ENCODE measurements at places on chromosomes 6 and 20. TPM values are rescaled to one million over a fixed set of nuclear protein-coding genes. Genes with fewer than 3 reads are reported as not detected.

PPP1R3G gene
- polyA plus RNA-seq: 0.90 TPM

TAGAP gene
- polyA plus RNA-seq: 0.65 TPM

POM121L2 gene
- not detected for polyA plus RNA-seq

CEP162 gene
- polyA plus RNA-seq: 6.4 TPM

NFATC2 gene
- 6.7 TPM for polyA plus RNA-seq

EYA4 gene
- 2.5 TPM for polyA plus RNA-seq

DNA sequence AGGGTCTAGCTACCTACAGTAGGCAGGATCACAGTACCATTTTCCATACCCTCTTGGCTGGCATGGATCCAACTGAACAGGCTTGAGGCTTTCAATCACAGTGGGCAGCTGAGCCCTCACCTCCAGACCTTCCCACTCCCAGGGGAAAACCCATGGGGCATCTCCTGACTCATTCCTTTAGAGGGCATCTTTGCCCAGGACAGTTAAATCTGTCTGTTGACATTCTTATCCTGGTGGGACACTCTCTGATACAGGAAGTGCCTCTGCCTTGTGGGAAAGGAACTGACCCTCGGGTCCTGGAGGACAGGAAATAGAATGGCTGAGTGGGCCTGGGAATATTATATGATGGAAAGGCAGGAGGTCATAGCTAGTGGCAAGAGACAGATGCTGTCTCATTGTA is 10.2 kb upstream of the EPB41L1 start:
- H3K27ac ChIP-seq: no peak overlapping the region
- no peak for DNase-seq
- no peaks in the 10 kb centered on the region for H3K27me3 ChIP-seq
- H3K4me1 ChIP-seq: no peaks in the 10 kb centered on the region

GRCh38 chr6:101705866-101706265 is 312.4 kb downstream of the GRIK2 start:
- DNase-seq: no peak
- no peaks in the 10 kb centered on the region for H3K36me3 ChIP-seq
- no peak overlapping the region for H3K27ac ChIP-seq
- no peak overlapping the region for H3K4me3 ChIP-seq
- H3K4me1 ChIP-seq: no peaks in the 10 kb centered on the region

DNA sequence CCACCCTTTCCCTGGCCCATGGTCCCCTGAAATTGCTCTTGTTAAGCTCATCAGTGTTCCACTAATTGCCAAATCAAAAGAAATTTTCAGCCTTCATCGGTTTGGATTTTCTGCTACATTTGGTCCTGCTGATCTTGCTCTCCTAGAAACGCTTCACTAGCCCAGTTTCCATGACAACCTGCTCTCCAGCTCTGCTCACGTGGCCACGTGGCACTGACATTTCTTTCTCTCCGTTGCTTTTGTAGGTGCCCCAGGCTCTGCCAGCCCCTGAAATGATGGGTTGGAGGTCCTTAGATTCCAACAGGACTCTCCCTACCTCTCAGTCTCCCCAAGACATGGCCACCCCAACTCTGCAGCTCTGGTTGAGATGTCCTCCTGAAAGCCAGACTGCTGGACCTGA is 45.8 kb upstream of the NNAT start:
- no peak for DNase-seq
- no peak overlapping the region for H3K4me3 ChIP-seq
- H3K27me3 ChIP-seq: no peaks in the 10 kb centered on the region
- H3K4me1 ChIP-seq: no peaks in the 10 kb centered on the region

GRCh38 chr6:11542863-11543262 is 5.3 kb downstream of the TMEM170B start:
- no peaks in the 10 kb centered on the region for H3K36me3 ChIP-seq
- no peak overlapping the region for H3K27ac ChIP-seq
- H3K4me1 ChIP-seq: no peaks in the 10 kb centered on the region
- H3K27me3 ChIP-seq: no peaks in the 10 kb centered on the region
- no peak for DNase-seq
- no peak overlapping the region for H3K4me3 ChIP-seq

GRCh38 chr6:8201679-8202078 is 99.3 kb upstream of the EEF1E1 start:
- H3K4me3 ChIP-seq: no peak overlapping the region
- no peak overlapping the region for H3K27ac ChIP-seq
- H3K4me1 ChIP-seq: no peaks in the 10 kb centered on the region
- no peaks in the 10 kb centered on the region for H3K36me3 ChIP-seq

GRCh38 chr6:109069746-109070145 is 24.9 kb downstream of the SESN1 start:
- H3K4me3 ChIP-seq: no peak overlapping the region
- H3K27me3 ChIP-seq: no peaks in the 10 kb centered on the region
- H3K4me1 ChIP-seq: no peaks in the 10 kb centered on the region
- no peak for DNase-seq
- no peaks in the 10 kb centered on the region for H3K36me3 ChIP-seq
- no peak overlapping the region for H3K27ac ChIP-seq

DNA sequence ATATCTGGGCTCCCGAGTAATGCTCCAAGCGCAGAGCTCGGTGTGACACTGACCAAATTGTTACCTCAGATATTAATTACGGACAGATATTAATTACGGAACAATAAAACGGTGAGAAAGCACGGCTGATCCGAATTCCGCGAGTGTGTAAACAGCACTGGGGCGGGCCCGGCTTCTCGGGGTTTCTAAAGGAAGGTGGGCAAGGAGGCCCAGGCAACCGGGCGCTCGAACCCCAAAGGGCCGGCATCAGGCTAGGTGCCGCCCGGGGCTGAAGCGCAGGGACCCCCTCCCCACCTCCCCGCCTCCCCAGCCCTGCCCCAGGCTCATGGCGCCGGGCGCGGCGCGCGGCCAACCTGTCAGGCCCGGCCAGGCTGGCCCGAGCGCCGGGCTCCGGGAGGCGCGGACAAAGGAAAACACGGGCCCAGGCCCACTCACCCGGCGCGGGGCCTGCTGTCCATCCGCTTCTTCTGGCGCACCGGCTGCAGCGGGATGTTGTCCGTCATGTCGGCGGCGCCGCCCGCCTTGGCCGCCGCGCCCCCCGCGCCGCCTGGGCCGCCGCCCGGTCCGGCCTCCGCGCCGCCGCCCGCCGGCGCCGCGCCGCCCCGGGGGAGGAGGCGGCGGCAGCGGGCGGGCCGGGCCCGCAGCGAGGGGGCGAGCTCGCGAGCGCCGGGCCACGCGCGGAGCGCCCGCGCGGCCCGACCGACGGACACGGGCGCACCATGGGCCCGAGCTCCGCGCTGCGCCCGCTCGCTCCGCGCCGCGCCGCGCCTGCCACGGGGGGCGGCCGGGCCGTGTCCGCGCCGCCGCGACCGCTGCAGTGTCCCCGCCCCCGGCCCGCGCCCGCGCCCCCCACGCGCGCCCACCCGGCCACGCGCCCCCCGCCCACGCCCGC is at the start of gene ATP9A:
Gene ATP9A (minus strand): TSS at position 524 of the 892 bp plus-strand sequence. CDS start 21 bp downstream, at position 503.
- H3K4me3 ChIP-seq: peak within 1 kb of the TSS; percentile 77
- H3K4me1 ChIP-seq: peaks cover 5% of the 10 kb centered on the region
- peak within 1 kb of the TSS; percentile 39 for H3K27ac ChIP-seq
- DNase-seq: peak; percentile 51
- H3K27me3 ChIP-seq: no peaks in the 10 kb centered on the region

GRCh38 chr6:49504666-49505065 is 4.9 kb downstream of the GLYATL3 start:
- DNase-seq: no peak
- no peak overlapping the region for H3K27ac ChIP-seq
- no peaks in the 10 kb centered on the region for H3K4me1 ChIP-seq
- no peaks in the 10 kb centered on the region for H3K27me3 ChIP-seq

- no peaks in the 10 kb centered on the region for H3K27me3 ChIP-seq
- no peaks in the 10 kb centered on the region for H3K4me1 ChIP-seq
- H3K4me3 ChIP-seq: no peak overlapping the region
Measured at GRCh38 chr20:51659491-51660050, 108.6 kb downstream of the ATP9A start.

DNA sequence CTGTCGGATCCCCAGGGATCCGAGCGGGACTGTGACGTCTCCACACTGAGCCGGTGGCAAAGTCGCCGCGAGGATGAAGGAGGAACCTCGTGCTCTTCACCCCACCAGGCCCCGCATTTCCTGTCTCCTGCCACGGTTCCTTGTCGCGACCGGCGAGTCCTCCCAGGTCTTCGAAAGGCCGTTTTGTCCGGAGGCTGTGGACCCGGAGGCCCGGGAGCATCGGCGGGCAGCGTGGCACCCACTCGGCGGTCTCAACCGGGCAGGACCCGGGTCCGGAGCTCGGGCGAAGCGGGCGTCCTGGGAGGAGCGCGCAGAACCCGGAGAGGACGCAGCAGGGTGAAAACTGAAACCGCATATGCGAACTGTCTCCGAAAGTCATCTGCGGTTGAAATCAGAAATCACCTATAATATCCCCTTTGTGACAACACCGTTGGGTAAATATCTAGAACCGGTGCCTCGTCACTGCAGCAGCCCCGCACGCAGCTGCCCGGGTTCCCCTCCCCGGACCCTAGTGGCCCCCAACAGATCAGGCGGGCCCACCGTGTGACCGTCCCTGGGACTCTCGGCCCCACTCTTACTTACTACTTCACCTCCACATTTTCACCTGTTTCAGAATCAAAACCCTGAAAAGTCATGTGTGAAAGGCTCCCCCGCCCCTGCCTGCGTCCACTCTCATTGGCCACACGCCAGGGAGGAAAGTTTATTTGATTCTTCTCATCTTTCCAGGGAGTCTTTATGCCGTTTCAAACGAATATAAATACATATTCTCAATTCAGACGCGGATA is 3.1 kb upstream of the ULBP2 start:
- H3K36me3 ChIP-seq: no peaks in the 10 kb centered on the region
- peaks cover 3% of the 10 kb centered on the region for H3K27me3 ChIP-seq
- H3K4me3 ChIP-seq: peak overlapping the region; percentile 20

- H3K27me3 ChIP-seq: no peaks in the 10 kb centered on the region
- H3K36me3 ChIP-seq: no peaks in the 10 kb centered on the region
- no peak overlapping the region for H3K4me3 ChIP-seq
Measured at GRCh38 chr6:112325444-112325843, 21.7 kb upstream of the RFPL4B start.

DNA sequence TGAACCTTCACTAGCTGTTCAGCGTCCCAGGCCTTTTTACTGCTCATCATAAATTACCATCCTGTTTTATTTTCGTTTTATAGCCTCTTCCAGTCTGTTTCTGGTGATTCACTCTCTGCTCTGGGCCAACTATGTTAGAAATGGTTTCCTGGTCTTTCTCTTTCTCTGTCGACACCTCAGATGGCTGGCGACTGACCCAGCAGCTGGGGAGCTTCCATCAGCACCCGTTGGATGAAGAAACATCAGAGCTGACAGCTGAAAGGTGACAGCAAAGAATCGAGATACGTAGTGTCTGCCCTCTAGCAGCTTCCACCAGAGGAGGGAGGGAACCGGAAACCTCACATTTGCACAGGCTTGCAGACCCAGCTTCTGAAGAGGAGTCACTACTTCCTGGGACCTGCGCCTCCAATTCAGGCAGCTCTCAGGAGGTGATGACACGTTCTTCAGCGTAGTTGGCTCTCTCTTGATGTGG is 82.9 kb upstream of the MLN start:
- no peak overlapping the region for H3K27ac ChIP-seq
- no peaks in the 10 kb centered on the region for H3K4me1 ChIP-seq
- no peak for DNase-seq
- no peak overlapping the region for H3K4me3 ChIP-seq
- H3K27me3 ChIP-seq: no peaks in the 10 kb centered on the region

DNA sequence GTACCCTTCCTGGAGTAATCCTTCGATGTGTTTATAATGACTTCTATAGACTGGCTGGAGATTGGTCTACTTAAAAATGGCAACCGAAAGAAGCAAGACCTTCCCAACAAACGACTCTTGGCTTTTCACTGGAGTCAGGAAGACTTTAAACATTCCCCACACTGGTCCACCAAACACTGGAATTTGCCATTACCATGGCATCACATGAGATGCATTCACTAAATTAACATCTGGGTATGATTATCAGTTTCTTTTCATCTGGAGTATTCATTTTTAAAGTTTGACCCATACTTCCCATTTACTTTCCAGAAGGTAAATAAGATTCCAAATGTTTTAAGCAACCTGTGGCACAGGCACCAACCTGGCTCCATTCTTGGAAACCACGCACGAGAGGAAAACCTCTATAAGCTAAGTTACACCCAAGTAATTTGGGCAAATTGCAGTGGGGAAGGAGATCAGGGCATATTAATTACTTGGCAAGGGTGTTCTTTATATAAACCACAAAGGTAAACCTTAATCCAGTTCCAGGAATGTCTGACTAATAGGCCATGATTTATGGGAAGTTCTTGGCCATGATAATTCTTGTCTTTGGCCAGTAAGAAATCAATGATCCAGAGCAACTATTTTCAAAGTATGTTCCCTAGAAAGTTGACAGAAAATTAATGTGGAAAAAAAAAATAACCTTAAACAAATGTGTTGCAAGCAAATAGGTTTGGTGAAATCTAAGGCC is 190.0 kb upstream of the COL21A1 start:
- H3K36me3 ChIP-seq: no peaks in the 10 kb centered on the region
- DNase-seq: no peak
- peaks cover 2% of the 10 kb centered on the region for H3K4me1 ChIP-seq
- H3K27ac ChIP-seq: no peak overlapping the region

DNA sequence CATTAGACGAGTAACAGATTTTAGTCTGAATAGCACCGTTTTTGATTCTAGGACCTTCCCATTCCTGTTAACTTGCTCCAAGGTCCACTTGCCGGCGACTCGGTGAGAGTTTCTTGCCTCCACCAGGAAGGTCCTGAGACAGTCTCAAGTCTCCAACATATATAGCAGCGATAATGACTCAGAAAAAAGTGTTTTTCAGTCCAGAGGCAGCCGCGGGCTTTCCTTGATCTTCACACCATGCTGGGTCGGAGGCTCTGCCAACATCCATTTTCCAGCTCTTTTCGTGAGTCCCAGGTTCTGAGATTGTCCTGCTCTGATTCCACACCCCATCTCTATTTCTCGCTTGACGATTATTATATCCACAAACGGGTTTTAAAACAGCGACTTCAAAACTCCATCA is 170.5 kb downstream of the GPX5 start:
- no peak overlapping the region for H3K4me3 ChIP-seq
- H3K36me3 ChIP-seq: no peaks in the 10 kb centered on the region
- H3K27ac ChIP-seq: no peak overlapping the region
- no peaks in the 10 kb centered on the region for H3K4me1 ChIP-seq

Measured in ovary (tissue), 10 donors.